ENCODE measurements at places on chromosomes 4 and X.

GRCh38 chr4:128830906-128831503, 21.5 kb downstream of the JADE1 start:
- no peak for DNase-seq

- DNase-seq: no peak
Observed at GRCh38 chr4:138190452-138190858, 51.7 kb downstream of the SLC7A11 start.

DNA sequence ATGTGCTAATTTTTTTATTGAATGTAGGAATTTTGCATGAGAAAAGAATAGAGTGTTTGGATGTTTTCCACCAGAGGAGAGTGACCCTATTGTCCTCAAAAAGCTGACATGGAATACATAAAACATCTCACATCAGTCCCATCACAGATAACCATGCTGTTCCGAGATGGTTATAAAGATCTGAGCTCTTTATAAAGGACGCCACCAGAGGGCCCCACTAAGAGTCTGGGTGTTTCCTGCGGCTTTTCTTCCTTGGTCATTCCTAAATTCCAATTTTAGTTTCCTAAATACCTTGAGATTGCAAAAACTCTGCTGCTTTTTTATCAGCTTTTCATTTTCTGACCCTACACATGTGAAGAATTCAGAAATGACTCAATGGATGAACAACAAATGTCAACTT, 504.5 kb upstream of the FRG1 start:
- peak; percentile 15 for DNase-seq

- DNase-seq: no peak
Observed at GRCh38 chrX:100315566-100315965, 94.5 kb downstream of the PCDH19 start.

GRCh38 chrX:24306440-24306839, 7.4 kb downstream of the SUPT20HL2 start:
- no peak for DNase-seq

DNA sequence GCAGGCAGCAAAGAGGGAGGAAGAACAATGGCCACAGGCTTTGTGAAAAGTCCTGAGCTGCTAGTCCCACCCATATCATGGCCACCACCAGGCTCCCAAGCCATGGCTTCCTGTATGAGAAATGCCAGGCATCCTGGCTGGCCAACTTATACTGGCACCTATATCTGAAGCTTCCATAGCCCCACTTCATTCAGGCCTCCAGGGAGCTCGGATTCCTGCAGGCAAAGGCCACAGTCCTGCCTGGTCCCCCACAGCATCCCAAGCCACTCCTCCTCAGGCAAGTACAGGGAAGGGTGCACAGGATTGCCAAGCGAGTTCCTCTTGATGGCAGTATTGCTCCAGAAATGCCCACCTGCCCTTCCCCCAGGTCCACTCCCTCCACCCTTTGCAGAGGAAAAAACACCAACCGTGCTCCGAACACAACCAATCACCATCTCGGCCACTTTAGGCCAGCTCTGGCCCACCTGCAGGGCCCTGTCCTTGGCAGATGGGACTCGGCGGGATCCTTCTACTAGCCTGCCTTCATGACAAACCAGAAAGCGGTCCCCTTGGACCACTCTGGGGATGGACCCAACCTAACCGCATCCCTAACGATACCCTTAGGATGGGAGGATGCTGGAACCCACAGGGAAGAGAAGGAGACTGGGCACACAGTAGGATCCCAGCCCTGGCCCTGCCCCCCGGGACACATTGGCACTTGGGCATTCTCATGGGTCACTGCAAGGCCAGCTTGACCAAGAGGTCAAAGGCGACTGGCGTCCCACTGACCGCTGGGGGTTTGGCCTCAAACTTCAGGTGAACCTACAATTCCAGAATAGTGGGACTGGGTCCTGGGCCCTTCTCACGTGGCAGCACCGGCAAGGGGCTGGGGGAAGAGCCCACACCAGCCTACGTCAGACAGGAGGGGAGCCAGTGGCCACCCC, 220.4 kb upstream of the AGTR2 start:
- DNase-seq: no peak

DNA sequence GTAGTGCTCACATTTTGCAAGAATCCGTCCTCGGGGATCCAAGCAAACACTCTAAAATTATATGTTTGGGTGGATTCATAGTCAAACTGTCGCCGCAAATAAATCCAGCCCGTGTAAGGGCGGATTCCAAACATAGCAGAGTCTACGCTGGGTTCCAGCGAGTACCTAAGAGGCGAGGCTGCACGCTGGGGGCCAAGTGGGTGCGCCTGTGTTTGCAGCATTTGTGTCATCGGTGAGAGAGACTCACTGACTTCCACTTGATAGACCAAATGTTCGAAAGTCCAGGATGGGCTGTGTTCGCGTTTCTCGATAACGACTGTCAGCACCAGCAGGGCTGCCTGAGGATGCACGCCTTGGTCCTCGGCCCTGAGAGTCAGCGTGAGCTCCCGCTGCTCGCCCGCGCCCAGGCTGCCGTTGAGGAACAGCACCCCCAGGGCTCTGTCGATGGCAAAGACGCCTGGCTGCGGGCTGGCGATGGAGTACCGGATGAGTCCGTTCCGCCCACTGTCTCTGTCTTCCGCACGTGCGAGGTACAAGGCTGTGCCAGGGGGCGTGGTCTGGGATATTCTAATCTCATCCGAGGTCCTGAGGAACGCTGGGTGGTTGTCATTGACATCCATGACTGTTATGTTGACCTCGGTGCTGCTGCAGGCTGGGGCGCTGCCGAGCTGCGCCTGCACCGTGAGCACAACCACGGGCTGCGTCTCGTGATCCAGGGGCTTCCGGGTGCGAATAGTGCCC, 158.7 kb downstream of the DCHS2 start:
- DNase-seq: no peak

GRCh38 chrX:37302569-37302968, 46.6 kb upstream of the PRRG1 start:
- DNase-seq: no peak

GRCh38 chr4:148845609-148846008, 403.4 kb upstream of the NR3C2 start:
- no peak for DNase-seq

DNA sequence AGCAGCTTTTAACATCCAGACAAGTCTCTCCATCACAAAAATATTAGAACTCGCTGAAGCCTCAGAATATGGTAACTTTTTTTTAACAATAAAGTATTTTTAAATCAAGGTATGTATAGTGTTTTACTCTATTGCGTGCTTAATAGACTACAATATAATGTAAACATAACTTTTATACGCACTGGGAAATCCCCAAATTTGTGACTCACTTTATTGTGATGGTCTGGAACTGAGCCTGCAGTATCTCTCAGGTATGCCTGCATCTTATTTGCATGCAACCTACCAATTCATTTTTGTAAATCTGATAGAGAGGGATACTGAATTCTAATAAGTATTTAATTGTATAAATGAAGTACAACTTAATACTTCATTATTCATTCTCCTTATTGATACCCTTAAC, 823.5 kb downstream of the ADGRL3 start:
- no peak for DNase-seq

- no peak for DNase-seq
Observed at GRCh38 chrX:2781698-2782097, 29.9 kb downstream of the XG start.

DNA sequence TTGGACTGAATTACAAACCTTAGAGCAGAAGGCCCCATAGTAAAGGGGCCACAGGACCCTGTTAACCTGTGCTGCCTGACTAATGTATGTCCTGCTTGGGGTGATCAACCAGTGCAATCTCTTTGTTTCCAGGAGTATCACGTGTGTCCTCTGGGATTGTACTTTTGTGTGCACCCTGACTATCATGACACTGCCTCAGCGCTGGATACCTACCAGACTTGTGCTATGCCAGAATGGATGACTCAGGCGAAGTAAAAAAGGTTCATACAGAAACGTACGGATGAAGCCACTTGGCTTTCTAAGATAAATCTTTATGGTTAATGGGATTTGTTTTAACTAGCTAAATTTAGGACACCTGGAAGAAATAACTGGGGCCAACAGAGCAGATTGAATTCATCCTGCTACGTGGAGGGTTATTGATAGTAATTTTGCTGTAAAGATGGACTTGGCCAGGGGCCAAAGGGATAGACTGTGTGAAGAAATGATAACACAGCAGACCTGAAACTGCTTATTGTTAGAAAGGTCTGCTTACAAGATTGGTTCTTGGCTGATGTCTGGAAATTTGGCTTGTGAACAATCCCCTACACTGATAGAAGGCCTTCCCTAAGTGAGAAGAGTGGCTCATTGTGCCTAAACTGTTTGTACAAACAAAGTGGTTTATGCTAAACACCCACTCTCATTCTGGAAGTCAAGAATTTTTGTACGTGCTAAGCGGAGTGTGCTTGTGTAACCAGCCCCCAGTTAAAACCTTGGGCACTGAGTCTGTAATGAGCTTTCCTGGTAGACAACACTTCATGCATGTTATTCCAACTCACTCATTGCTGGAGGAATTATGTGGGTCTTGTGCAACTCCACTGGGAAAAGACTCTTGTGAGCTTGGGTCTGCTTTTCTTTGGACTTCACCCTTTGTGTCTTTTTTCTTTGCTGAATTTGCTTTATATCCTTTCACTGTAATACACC, 750.5 kb upstream of the HTR2C start:
- no peak for DNase-seq

DNA sequence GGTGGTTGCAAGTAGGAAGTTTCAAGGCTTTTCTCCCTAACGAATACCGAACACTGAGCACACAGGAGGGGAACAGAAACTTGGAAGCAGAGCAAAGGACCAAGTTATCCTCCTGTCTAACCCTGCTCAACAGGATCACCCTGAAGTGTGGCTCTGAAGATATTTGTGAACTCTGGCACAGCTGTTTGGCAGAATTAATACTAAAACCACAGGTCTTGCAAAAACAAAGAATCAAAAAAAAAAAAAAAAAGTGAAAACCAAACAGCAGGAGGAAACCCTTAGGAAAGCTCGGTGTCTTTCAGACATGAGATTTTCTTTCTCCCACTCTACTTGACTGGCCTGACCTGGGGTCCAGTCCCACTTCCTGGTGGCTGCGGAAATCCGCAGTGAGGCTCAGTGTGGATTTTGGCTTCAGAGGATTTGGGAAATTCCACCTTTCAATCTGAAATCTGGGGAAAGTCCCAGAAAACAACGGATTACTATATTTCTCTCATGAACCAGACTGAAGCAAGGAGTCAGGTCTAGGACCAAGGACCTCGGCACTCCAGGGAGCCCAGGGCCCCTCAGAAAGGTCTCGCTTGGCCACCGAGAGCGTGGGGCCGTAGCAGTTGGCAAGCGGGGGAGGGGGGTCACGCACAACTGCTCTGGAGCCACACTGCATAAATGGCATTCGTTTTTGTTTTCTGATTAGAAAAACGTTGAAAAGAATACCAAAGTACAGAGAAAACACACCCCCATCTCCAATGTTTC, 867 bp downstream of the TIFA start:
- no peak for DNase-seq

DNA sequence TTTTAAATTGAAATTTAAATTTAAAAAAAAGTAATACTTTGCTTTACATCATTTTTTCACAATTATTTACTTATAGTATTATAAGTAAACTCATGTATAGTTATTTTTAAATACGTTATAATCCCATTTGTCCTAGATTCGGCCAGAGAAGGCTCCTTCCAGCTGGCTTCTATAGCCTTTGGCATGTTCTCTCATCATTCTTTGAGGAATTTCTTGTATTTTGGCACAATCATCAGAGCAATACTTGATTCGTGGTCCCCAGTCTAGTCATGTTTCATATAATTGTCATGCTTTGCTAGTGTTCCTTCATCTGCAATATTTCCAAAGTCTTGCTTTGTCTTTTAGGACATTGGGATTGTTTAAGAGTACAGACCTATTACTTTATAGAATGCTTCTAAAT, 1037.9 kb upstream of the AGA start:
- DNase-seq: no peak

GRCh38 chrX:155127465-155127864, 56.2 kb downstream of the BRCC3 start:
- no peak for DNase-seq

DNA sequence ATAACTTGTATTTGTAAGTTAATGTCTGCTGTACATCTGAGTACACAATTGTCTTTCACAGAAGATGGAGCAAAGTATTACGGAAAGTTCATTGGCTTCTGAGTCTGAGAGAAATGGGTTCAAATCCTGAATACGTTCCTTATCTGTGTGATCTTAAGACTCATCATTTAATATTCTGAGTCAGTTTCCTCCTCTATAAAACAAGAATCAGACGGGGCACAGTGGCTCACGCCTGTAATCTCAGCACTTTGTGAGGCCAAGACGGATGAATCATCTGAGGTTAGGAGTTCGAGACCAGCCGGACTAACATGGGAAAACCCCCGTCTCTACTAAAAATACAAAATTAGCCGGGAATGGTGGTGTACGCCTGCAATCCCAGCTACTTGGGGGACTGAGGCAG, 57.8 kb downstream of the APBB2 start:
- no peak for DNase-seq

DNA sequence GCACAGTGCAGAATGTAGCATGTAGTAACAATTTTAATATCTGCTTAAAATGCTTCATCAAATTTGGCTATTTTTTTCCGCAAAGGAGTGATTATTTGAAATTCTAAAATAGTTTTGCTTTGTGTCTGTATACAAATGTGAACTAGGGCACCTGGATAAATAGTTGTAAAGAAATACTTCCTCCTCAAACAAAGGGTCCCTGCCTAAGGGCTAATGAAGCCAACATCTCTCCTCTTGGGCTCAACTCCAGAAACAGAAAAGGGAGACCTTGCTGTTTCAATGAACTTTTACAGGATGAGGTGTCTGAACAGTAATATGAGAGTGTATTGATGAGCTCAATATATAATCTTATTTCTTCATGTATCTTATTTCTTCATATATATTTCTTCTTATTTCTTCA, 30.8 kb upstream of the SCOC start:
- no peak for DNase-seq

DNA sequence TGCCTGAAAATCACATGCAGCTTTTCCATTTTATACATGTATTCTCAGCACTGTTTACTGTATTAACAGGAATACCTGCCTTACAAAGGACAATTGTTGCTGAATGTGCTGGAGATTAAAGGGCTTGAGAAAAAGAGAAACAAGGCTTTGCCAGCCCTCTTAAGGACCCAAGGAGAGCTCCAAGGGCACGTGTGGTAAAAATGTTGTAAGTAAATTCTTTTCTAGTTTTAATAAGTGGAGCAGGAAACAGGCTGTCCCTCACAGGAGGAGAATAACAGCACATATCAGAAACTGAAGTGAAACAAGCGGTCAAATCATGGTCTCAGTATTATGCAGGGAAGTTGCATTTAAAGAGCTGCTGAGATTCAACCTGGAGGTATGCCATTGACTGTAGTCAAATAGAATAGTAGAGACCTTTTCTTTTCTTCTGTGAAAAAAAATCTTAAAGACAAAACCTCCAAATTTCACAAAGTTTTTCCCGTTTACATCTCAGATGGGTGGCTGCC, 18.5 kb downstream of the IGFBP7 start:
- DNase-seq: no peak

GRCh38 chrX:147550217-147550616, 361.5 kb upstream of the FMR1 start:
- DNase-seq: no peak

DNA sequence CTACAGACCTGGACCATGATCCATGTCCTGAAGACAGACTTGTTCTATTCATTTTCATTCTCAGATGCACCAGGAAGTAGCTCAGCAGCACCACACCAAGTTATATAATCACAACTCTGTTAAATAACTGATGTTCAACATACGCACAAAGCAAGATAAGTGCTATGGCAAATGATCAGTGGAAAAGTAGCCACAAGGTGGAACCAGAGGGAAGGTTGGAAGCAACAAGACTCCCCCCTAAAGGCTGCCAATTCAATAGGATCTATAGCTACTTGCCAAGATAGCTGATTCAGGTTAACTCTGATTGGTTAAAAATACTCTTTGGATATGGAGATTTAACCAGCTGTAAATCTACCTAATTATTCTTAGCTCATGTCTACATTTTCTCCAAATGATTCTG, 23.7 kb upstream of the FAM47B start:
- DNase-seq: peak; percentile 16

All from LoVo (cell line).